GM23248 (cell line): ENCODE measurements at places on chromosomes 16 and 17.

GRCh38 chr17:5120036-5120435 is 4.2 kb downstream of the USP6 start:
- no peak for DNase-seq

- no peak for DNase-seq
Observed at GRCh38 chr17:1164935-1165556, 14.7 kb downstream of the ABR start.

- peak; percentile 96 for DNase-seq
Observed at GRCh38 chr17:37488009-37488604, 1.6 kb upstream of the DUSP14 start.

DNA sequence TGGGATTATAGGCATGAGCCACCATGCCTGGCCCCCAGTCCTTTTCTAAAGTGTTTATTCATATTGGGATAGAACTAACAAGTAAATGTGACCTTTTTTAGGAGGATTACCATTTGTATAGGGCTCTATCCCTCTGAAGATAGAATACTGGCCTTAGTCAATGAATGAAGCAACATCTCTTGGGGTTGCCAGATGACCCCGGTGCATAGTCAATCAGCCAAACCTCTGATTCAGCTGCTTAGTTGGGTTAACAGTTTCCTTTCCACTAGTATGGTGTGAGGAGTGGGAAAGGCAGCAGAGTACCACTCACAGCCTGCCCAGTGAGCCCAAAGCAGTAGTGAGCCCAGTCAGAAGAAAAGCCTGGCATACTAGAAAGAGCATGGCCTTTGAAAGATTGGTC is 94.6 kb upstream of the TBX2 start:
- peak; percentile 49 for DNase-seq

GRCh38 chr17:36127911-36128310 is 24.3 kb downstream of the CCL4 start:
- DNase-seq: no peak

DNA sequence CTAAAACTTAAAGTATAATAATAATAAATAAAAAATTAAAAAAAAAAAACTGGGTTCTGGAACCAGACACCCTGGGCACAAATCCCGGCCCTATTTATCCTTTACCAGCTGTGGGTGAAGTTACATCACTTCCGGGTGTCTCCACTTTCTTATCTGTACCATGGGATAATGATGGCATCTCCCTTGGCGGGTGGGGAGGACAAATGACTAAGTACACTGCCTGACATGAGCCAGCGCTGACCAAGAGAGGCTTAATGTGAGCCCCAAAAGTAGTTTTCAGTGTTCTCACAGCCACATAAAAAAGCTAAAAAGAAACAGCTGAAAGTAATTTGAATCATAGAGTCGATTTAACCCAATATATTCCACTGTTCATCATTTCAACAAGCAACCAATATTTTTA is 424.9 kb downstream of the SOX9 start:
- peak; percentile 79 for DNase-seq

GRCh38 chr16:75227361-75228142 is 8.8 kb downstream of the CTRB1 start:
- no peak for DNase-seq
